ENCODE measurements at places on chromosomes 5 and 9.

DNA sequence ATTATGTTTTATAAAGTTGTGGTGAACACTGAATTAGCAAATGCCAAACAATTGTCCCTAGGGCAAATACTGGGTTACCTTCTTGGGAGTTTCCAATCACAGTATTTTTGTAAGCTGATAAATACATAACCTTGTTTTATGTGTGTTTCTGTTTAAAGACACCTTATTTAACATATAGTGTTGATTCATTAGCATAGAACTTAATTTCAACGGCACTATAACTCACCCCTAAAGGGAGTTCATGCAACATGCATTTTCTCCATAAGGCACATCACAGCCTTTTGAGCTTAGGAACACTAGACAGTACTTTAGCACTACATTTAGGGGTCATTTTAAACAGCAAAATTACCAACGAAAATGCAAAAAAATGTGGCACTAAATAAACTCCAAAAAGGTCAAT, 74.2 kb upstream of the TYRP1 start:
- DNase-seq: no peak

- no peak for DNase-seq
Observed at GRCh38 chr9:76150013-76150412, 244.2 kb downstream of the RFK start.

DNA sequence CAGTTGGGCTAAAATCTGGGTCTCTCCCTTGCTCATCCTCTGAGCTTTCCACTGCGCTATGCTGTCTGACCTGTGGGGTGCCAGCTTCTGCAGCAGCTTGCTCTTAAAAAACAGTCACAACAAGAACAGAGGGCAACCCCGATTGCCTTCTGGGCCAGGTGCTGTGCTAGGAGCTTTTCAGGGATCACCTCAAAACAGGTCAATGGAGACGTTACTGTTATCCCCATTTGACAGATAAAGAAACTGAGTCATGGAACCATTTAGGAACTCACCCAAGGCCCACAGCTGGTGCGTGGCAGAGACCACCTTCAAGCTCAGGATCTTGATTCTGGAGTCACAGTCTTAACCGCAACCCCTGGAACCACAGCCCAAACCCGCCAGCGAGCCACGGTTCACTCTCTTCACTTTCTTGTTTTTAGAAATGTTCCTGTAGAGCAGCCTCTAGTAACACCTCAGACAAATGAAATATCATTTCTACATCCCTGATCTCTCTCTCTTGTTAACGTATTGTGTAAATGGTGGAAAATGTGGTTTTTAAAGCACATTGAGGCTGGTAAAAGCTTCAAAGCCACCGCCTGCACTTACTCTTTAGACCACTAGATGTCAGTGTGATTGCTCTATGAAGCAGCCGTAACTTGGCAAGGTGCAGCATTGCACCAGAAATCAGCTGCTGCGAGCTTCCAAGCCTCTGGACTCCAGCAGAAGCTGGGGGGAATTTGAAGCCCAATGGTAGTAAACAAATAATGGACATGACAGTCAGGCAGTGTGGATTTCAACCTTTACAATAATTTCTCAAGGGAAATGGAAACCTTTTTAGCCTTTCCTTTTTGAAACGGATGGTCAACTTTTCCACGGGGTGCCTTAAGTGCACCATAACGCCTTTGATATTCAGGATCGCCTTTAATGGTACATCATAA, 1.7 kb downstream of the FYB1 start:
- peak; percentile 29 for DNase-seq

DNA sequence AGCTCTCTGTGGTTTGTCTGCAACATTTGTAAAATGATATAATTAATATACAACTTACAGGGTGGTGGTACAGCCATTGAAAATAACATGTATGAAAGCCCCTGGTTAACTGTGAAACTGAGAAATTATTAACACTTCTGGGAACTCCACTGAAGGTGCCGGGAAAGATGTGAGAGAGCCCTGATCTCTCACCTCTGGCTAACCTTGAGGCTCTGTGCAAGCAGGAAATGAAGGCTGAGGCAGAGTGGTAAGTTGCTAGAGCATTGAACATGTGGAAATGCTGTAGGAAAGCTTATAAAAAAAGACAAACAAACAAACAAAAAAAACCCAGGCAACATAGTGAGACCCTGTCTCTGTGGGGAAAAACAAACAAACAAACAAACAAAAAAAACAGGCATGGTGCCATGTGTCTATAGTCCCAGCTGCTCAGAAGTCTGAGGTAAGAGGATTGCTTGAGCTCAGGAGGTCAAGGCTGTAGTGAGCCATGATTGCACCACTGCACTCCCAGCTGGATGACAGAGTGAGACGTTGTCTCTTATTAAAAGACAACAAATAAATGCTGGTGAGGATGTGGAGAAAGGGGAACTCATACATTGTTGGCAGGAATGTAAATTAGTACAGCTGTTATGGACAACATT, 7.5 kb downstream of the CATSPER3 start:
- DNase-seq: no peak

Data from NCI-H146 (cell line).